ENCODE measurements at places on chromosomes 5 and 9.

- DNase-seq: no peak
Measured at GRCh38 chr9:6605202-6605601, 40.3 kb downstream of the GLDC start.

GRCh38 chr9:3900673-3901318 lies 375.0 kb upstream of the RFX3 start:
- DNase-seq: no peak

GRCh38 chr9:123265833-123266232 lies 2.6 kb downstream of the STRBP start:
- DNase-seq: no peak

- peak; percentile 80 for DNase-seq
Measured at GRCh38 chr5:51225789-51226742, 157.2 kb upstream of the ISL1 start.

DNA sequence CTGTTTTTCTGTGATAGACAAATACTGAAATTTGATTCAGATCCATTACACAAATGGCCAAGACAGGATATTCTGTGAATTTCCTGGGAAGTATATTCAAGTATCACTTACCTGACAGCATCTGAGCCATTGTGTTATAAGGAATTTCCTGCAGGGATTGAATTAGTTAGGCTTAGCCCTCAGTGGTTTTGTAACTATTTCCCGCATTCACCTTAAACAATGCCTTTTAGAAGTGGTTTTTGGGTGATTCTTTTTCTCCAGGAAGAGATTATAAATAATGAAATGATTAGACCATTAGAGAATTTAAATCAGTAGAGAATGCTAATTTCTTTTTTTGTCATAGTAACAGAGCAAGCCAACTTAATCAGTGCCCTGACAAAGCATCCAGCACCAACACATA lies 30.6 kb downstream of the ITGA1 start:
- no peak for DNase-seq

DNA sequence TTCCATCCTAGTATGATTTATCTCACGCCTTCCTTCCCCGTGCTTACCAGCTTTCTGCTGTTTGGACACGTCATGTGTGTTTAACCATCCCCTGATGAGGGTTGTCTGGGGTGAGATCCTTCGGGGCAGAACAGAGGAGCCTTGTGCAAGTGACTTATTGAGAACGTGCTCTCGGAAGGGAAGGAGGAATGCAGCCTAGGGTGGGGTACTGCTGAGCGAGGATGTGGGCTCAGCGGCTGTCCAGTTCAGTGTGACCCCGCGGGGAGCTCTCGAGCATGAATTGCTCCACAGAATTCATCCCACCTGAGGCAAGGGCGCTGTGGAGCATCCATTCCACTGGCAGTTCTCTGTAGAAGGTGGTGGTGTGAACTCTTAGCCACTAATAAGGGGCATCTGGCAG lies 4.0 kb downstream of the MYOZ3 start:
- DNase-seq: no peak

DNA sequence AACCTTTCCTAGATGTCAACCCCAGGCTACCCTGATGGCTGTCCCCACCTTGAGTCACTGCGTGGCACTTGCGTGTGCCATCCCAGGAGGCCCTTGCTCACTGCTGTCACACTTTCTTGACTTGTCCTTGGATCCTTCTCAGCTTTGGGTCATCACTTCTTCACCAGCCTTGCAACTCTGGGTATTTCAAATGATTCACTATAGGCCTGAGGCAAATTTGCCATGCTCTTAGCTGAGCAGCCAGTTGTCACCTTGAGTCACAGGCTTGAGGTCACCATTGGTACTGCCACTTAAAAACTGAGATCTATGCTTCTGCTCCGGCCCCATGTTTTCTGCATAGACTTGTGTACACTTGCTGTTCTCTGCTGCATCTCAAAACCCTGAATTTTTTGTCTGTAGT lies 84.7 kb downstream of the BASP1 start:
- no peak for DNase-seq

GRCh38 chr9:120775859-120776258 lies 17.4 kb downstream of the FBXW2 start:
- DNase-seq: no peak

DNA sequence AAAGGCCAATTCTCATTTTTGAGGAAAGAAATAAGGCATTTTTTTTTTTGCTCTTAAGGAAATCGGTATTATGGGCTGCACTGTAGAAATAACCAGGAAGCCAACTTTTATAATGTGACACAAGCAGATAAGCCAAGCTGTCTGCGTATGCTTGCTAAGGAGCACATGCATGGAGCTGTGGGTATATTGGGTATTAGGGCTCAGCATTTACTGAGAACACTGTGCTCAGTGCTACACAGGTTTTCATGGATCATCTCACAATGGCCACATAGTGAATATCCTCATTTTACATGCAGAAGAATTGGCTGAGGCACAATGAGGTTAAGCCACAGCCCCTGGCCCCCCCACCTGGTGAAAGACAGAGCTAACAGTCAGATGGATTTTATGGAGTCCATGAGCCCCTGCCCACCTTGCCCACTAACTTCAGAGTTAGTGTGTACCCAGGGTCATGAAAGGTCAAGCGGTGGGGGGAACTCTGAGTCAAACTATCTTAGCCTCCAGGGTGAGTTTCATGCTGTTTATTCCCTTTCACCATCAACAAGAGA lies 204.8 kb downstream of the SPATA31A6 start:
- no peak for DNase-seq

DNA sequence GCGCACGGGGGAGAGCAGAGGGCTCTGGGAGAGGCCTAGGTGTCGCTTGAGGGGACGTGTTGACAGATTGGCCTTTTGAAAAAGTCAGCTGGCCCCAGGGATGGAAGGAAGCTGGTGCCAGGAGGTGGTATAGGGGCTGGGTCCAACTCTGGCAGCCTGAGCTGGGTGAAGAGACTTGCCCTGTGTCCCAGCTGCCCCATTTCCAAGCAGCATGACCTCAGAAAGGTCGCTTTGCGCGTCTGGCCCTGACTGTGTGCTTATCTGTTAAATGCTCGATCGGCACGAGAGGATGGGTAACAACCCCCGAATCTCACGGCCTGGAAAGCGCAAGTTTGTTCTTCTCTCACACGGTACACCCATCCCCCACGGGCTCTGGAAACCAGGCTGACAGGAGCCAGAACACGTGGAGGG lies 31.2 kb upstream of the LAMC3 start:
- DNase-seq: no peak

DNA sequence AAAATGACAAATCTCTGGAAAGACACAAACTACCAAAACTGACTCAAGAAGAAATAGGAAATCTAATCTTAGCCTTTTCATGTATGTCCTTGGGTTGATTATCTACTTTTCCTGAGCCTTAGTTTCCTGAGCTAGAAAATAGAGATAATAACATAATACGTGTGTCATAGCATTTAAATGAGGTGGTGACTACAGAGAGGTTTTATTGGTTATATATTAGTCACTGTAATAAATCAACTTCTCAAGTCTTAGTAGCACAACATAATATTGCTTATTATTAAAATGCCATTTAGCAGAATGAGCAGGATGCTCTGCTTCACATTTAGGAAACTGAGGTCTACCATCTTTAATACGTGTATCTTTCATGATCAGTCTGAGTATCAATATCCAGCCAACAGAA lies 7.1 kb upstream of the PJA2 start:
- DNase-seq: no peak

GRCh38 chr5:83101514-83101913 lies 24.2 kb downstream of the XRCC4 start:
- DNase-seq: no peak

GRCh38 chr9:37066139-37066725 lies 32.2 kb upstream of the PAX5 start:
- DNase-seq: no peak

DNA sequence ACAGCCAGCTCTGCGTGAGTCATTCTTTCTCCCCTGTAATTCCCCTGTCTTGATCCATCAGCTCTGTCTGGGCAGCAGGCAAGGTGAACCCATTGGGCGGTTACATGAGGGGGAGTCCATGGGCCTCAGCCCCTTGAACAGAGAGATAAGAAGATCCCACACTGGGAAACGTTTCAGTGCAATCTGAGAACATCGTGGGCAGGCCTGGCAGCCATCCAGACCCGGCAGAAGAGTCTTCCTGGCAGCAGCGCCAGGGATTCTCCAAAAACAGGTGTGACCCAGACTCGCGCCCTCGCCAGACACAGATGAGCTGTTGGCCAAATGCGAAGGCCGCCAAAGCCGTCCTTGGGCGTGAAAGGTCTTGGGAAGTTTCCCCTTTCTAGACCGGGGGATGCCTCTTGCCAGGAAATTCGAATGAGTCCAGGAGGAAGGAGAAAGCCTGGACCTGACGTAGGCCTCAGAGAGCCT lies 6.4 kb upstream of the SLC12A7 start:
- DNase-seq: peak; percentile 45

DNA sequence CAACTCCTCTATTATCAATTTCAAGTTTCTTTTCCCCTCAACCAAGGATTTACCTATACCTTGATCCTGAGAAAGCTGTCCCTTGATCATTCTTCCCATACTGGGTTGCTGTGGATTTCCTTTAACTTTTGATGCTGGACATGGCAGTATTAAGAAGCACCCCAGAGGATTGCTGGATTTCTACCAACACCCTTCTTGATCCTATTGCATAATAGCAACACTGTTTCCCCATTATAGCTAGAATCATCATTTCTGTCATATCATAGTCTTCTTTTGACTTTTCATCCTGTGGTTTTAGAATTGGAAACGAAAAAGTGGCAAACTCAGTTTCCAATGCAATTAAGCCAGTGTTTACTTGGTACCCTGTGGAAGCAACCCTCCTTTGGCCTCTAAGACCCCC lies 154.9 kb downstream of the ARRDC3 start:
- DNase-seq: no peak

DNA sequence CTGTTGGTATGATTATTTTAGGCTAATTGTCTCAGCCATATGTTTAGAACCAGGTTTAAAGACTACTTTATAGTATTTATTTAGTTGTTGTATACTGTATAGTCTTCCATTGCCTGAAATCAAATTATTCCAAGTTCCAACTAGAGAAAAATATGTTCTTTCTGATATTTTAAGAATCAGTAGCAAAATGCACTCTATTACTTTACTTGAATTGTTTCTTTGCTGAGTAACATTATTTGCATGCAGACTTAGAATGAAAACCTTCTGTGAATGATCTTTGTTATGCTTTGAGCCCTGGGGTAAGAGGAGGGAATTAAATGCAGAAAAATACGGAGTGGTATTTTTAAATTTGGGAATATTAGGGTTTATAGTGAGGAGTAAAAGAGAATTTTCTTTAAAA lies 47.9 kb downstream of the MEGF10 start:
- DNase-seq: no peak

DNA sequence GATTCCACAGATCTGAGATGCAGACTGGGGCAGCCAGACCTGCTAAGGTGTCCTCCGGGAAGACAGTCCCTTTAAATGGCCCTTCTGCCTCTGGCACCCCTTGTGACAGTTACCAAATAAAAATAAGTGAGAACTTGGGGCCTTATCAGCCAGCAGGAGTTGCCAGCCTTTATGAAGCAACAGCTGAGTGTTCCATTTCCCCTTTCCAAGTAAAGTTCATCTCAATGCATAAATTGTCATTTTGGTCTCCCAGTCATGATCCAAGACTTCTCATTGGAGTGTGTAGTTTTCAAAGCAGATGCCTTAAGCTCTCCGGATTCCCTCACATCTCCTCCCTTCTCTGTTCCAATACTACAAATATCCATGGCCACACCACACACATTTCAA lies 4.1 kb downstream of the PTCH1 start:
- DNase-seq: no peak

GRCh38 chr5:128984480-128984879 lies 19.2 kb downstream of the SLC27A6 start:
- DNase-seq: no peak

DNA sequence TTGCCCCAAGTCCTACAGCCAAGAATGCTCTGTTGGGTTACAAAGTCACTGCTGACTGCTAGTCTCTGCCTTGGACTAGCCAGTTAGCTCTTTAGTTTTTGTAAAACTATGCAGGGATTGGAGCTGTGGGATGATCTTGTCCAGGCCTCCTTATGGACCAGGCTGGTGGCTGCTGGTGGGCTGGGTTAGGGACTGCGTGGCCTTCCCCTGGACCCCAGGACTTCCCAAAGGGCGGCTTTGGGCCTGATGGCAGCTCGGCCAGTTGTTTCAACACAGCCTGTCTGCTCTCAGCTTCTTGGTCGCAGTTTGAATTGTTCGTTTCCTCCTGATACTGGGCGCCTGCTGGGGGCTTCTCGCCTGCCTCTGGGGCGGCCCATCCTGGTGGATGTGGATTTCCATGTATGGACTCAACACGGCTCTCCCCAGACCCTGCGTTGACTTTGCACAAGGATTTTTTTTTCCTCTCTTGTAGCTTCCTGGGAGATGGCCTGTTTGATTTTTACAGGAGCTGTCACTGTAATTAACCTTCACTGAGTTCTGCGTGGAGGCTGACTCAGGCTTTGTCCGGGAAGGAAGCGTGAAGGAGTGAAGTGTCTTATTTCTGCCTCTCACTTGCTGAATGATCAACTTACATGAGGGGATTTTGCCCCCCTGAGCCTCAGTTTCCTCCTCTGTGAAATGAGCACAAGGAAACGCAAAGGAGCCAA lies 91.9 kb upstream of the NEURL1B start:
- DNase-seq: no peak

DNA sequence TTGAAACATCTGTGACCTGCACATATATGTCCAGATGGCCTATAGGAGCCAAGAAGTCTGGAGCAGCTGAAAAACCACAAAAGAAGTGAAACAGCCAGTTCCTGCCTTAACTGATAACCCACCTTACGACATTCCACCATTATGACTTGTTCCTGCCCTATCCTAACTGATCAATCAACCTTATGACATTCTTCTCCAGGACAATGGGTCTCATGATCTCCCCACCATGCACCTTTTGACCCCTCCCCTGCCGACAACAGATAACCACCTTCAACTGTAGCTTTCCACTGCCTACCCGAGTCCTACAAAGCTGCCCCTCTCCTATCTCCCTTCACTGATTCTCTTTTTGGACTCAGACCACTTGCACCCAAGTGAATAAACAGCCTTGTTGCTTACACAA lies 233.8 kb downstream of the CCDC171 start:
- DNase-seq: no peak

- DNase-seq: no peak
Measured at GRCh38 chr9:90830977-90831376, 29.4 kb downstream of the SYK start.

DNA sequence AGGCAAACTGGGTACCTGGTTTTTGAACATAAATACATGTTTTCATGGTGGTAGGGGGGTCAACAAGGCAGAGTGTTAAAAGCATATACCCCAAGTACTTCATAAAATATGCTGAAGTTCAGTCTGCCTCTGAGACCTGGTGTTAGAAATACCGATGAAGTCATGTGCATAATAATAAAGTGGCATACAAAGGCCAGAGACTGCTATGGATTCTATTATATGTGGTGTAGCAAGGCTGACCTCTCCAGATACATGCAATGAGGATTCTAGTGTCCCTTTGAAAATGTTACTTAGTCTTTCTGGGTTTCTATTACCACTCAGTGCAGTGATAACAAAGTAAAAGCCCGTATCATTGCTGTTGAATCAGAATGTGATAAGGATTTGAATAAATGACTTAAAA lies 487.5 kb upstream of the ZNF608 start:
- no peak for DNase-seq

GRCh38 chr5:14374100-14374499 lies 207.5 kb upstream of the OTULINL start:
- DNase-seq: no peak

GRCh38 chr5:73858776-73859175 lies 232.8 kb downstream of the ARHGEF28 start:
- no peak for DNase-seq
